ENCODE measurements at places on chromosomes 3 and 15.
A peak's percentile ranks its signal among the peaks of the same experiment; 100 is the strongest.

GRCh38 chr3:1583044-1583443 lies 490.2 kb downstream of the CNTN6 start:
- DNase-seq, result no peak

DNA sequence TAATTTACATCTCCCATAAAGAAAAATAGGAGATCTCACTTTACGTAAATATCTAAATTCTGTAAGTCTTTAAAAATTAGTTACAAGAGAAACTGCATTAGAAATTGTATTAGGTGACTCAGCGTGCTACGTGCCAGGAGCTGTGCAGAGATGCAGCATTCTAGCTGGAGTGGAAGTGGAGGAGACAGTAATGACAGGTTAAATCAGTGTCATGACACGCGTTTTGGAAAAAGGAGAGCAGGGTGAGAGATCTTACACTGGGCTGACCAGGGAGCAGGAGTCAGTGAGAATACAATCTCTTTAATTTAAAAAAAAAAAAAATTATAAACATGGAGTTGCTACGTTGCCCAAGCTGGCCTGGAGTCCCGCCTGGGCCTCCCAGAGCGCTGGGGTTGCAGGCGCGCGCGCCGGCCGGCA lies 635 bp downstream of the TUBGCP5 start:
- DNase-seq, result no peak

DNA sequence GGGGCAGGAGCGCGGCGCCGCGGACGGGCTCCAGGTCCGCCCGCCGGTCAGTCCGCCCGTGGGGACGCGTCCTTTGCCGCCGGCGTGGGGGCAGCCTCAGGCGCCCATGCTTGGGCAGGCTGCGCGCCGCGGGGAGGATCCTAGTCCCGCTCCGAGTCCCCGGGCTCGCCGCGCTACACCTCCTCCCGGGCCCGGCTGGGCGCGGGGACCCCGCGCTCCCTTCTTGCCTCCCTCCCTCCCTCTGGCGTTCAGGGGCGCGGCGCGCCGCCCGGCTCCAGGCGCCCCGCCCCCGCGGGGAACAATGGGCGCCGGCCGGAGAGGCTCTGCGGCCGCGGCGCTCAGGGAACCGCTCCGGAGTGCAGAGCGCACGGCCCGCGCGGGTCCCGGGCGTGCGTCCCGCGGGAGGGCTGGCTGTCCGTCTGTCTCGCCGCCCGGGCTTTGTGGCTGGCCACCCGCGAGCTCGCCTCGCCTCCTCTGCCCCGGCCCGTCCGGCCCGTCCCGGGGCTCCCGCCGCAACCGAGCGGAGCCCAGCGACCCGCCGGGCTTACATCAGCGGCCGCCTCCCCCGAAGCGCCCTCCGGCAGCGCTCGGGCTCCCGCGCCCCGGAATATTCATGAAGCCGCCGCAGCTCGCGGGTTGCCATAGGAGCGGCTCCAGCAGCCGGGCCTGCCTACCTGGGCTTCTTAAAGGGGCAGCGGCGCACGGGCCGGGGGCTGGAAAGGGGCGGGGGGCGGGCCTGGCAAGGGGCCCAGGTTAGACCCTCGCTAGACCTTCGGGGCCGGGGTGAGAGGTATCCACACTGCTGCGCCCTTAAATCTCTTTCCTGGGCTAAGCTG lies at the start of gene HCN4:
Gene HCN4 (minus strand): TSS at position 658 of the 836 bp plus-strand sequence. CDS start 688 bp downstream, outside the sequence.
- DNase-seq, result no peak

- no peak for DNase-seq
Observed at GRCh38 chr3:149646181-149646766, 11.6 kb downstream of the WWTR1 start.

DNA sequence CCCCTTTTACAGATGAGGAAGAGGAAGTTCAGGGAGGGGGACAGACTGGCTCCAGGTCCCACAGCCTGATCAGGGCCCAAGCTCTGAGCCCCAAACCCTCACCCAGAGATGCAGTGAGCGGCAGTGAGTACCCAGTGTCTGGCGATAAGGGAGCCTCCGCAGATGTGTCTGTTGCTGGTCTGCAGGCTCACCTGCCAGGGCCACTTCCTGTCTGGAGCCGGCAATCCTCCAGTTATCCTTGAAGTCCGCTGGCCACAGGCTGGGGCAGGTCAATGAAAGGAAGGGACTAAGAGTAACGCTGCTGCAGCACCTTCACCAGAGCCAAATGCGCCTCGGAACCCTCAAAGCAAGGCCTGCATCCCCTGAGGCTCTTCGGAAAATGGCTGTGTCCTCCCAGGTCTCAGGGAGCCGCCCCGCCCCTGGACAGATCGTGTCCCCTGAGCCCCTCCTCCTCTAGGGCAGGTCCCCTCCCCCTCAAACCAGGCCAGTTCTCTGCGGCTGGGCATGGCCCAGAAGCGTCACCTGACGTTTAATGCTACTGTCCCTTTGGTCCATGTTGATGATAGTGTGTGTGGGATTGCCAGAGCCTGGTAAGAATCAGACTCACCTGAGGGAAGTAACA lies 51.5 kb downstream of the MYL3 start:
- DNase-seq, result no peak

DNA sequence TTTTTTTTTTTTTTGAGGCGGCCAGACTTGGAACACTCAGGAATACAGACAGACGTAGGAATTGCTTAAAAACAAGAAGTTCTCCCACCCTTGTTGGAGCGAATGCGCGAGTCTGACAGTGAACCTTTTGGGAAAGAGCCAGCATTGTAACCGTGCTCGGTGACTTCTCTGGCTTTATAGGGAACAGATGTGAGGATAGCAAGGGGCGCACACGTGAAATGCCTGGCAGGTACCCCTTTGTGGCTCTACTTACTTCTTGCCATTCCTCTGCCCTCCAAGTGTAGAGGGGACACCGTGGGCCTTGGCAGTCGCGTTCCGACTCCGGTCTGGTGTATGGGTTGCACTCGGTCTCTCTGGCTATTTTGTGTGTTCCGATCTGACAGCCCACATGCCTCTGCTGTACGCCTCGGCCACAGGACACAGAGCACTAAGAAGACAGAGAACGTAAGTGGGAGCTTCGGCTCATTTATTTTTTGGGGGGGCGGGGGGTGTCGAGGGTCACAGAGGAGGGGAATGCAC lies 126.4 kb downstream of the ADAMTS9 start:
- DNase-seq, result no peak

DNA sequence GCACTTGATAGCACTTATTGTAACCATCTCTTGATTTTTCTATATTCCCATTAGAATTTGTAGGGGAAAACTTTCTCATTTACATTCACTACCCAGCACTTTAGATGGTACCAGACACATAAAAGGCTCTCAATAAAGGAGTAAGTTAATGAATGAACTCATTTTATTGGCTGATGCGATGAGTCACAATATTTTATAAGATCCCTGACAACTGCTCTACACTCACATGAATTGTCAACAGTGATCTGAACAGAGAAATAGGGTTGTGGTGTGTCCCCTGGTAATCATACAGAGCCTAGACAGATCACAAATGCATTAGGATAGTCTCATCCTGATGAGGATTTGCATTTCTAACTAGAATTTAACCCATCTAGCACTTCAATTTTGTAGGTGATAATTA lies 567.6 kb upstream of the ARPP21 start:
- DNase-seq, result no peak

DNA sequence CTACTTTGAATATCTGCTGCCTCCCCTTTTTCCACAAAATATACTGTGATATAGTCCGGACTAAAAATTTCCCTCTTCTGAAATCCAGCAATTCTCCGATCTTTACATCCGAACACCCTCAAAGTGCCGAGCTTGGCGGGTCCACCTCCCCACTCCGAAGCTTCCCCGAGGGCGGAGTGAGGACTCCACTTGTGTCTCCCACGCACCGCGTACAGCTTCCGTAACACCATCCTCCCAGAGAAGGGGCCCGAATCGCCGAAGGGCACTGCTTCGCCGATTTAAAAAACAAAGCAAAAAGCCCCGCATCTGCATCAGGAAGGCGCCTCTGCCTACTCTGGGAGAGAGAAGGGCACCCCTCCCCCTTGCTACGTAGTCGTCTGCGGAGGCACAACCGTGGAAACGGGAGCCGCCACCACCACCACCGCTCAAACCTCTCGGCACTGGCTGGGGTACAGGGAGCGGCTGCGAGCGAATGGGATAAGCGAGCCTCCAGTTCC lies 551 bp downstream of the NCBP2 start:
- peak; percentile 62 for DNase-seq

- no peak for DNase-seq
Observed at GRCh38 chr3:135079095-135079494, 284.0 kb downstream of the EPHB1 start.

- peak; percentile 57 for DNase-seq
Observed at GRCh38 chr15:40307421-40308211, at the start of gene PLCB2. PLCB2 (minus strand) TSS chr15:40307935; CDS start chr15:40307672, 263 bp downstream.

GRCh38 chr3:108036401-108036800 lies 54.4 kb downstream of the CD47 start:
- DNase-seq, result no peak

DNA sequence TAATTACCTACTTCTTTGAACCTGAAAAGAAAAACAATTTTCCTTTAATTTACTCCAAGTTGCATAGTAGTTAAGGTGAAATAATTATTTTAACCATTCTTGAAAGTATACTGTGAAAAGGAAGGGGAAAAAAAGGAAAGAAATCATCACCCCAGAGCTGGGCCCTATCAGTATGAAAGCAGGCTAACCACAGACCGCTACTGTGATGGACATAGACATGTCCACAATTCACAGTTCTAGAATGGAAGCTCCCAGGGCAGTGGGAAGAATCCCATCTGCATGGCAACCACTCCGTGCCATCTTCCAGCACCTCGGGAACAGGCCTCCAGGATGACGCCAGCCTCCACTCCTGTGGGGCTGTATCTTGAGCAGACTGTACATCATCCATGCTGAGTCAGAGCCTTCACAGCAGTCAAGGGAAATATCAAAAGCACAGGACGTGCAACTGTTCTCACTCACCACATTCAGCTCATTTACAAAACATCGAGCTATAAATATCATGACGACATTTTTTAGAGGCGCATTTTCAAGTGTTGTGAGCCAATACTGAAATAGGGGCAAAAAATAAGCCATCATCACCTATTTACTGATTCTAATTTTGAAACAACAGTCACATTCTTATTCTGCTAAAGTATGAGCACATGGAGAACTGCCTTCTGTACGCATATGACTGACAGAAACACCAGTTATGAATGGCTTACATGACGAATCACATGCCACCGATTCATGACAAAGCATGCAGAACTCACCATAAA lies 119.7 kb downstream of the SNRK start:
- no peak for DNase-seq

- DNase-seq, result no peak
Observed at GRCh38 chr3:172836390-172836997, 86.0 kb downstream of the ECT2 start.

DNA sequence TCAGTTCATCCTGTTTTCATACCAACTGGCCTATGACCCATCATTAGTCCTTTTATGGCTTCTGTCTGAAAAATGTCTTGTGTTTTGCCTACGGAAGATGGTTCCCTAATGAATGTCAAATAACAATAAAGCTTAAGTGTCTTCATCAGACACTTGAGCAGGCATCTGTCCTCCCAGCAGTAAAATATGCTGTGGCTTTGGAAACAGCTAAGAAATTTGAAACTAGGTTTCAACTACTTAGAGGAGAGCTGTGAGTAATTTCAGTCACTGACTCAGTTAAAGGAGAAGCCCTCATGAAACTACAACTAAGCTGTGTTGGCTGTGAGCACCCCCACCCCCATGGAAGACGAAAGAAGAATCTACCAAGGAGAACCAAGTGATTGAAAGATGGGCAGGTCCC lies 409.4 kb upstream of the PPP2R3A start:
- no peak for DNase-seq

DNA sequence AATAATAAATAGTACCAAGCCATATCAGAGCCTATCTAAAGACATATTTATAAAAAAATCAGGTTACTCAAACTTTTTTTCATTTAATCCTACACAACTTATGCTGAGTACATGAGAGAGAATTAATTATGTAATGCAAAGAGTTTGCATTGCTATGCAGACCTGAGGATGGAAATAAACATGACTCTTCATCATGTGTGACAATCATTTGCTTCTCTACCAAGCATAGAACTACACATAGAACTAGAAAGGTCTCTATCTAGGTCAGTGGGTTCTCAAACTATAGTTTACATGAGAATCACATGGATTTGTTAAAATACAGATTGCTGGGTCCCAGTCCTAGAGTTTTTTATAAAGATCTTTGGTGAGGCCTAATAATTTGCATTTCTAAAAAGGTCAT lies 86.8 kb downstream of the GBE1 start:
- DNase-seq, result no peak

- DNase-seq, result no peak
Observed at GRCh38 chr3:54550221-54550977, 377.5 kb downstream of the LRTM1 start.

DNA sequence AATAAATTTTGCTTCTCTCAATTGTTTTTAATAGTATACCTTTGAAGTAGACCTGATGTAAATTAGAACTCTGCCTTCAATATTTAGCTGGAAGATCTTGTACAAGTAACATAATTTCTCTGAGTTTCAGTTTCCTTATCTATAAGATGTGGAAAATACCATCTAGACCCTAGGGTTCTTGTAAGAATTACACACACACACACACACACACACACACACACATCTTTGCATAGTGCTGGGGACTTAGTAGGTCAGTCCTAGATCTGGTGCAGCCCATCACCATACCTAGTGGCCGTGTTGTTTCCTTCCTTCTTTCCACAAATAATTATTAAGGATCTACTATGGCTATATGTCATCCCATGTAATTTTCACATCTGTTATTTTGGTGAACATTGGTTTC lies 11.0 kb downstream of the TRAT1 start:
- no peak for DNase-seq

DNA sequence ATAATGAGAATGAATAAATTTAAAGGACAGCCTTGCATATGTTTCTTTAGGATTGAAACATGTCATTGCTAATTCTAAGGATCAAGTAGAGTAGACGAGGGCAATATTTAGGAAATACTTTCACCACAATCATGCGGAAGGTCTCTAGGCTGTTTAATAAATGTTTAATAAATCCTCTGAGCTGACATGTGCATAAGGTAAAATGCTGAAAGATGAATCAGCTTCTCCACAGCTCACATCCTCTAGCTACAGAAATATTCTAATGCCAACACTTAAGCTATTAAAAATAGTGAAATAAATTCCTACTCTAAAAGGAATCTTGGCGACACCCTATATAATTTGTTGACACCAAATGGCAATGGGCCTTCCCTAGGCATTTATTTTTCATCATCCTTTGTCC lies 407.3 kb downstream of the TBL1XR1 start:
- DNase-seq, result no peak

DNA sequence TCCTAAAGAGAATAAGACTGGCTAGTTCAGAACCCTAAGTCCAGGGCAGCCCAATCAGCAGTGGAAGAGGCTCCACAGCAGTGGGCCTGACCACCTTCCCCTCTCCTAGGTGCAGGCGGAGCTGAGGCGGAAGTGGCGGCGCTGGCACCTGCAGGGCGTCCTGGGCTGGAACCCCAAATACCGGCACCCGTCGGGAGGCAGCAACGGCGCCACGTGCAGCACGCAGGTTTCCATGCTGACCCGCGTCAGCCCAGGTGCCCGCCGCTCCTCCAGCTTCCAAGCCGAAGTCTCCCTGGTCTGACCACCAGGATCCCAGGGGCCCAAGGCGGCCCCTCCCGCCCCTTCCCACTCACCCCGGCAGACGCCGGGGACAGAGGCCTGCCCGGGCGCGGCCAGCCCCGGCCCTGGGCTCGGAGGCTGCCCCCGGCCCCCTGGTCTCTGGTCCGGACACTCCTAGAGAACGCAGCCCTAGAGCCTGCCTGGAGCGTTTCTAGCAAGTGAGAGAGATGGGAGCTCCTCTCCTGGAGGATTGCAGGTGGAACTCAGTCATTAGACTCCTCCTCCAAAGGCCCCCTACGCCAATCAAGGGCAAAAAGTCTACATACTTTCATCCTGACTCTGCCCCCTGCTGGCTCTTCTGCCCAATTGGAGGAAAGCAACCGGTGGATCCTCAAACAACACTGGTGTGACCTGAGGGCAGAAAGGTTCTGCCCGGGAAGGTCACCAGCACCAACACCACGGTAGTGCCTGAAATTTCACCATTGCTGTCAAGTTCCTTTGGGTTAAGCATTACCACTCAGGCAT lies 33.7 kb downstream of the VIPR1 start:
- peak; percentile 26 for DNase-seq
